ENCODE measurements at places on chromosomes 5 and 9.

DNA sequence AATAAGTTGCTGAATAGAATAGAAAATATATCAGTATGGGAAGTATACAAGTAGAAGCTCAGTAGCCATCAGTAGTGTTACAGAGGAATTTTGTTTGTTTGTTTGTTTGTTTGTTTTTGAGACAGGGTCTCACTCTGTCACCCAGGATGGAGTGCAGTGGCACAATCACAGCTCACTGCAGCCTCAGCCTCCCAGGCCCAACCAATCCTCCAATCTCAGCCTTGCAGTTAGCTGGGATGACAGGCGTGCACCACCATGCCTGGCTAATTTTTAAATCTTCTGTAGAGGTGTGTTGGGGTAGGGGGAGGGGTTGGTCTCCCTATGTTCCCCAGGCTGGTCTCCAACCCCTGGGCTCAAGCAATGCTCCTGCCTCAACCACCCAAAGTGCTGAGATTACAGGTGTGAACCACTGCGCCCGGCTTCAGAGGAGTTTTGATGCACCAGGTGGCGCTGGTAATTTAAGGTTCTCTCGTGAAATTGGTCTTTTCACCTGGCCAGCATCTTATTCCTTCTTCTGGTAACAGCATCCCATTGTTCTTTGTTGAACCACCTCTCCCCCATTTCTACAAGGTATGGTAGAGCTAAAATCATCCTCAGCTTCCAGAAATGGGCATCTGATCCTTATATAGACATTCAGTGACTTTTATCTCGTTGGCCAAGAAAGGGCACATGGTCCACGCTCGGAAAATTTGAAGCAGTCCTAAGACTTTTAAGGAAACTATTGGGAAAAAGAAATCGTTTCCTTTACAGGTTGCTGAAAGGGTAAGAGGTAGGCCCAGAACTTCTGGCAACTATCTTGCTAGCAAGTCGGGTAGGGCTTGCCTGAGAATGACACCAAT lies 157.1 kb downstream of the ARRDC3 start:
- peak; percentile 74 for DNase-seq

DNA sequence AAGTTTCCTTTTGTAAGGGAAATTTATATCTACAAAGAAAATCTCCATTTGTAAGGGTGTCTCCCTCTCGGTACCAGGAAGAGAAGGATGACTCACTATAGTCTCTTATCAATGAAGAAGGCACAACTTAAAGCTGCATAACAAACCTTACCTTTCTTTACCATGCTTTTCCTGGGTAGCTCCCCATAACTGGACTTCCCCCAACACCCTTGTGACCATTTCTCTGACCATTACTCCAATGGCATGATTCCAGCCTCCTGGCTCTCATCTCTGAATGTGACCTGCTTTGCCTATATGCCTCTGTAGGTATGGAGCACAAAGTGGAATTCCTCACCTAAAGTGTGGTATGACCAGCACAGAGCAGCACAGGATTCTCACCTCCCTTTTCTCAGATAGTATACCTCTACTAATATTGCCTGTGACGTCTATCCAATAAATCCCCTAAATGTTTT lies 62.8 kb downstream of the GNA14 start:
- no peak for DNase-seq

GRCh38 chr9:93590609-93591234 lies 14.3 kb downstream of the PHF2 start:
- DNase-seq = no peak

GRCh38 chr9:75927356-75927755 lies 36.9 kb downstream of the PCSK5 start:
- peak; percentile 26 for DNase-seq

GRCh38 chr5:178318382-178318781 lies 85.8 kb upstream of the PHYKPL start:
- DNase-seq = no peak

GRCh38 chr9:17520268-17521064 lies 58.4 kb upstream of the SH3GL2 start:
- DNase-seq = no peak
